Activated CD4-positive, CD25-positive, alpha-beta regulatory T cell (primary cell): ENCODE measurements at places on chromosomes 4 and X.
A peak's percentile ranks its signal among the peaks of the same experiment; 100 is the strongest.

DNA sequence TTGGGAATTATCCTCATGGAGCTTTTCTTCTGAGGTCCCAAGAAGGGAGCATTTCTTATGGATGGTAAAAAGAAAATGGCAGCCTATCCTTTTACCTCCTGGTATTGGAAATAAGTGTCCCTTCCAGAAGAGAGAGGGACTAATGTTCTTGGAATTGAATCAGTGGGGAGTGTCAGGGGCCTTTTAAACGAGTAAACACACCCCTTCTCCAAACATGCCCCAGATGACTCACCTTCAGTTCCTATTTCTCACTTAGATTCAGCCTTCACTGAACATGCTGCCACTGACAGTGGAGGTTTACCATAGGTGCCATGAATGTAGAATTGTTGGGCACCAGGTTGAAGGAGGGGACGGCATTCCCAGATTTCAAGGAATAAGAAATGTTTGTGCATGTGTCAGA is 19.0 kb downstream of the MAGEC2 start:
- no peak for DNase-seq

- DNase-seq, result no peak
These were observed 932 bp upstream of the LEF1 start for GRCh38 chr4:108169664-108170063.

DNA sequence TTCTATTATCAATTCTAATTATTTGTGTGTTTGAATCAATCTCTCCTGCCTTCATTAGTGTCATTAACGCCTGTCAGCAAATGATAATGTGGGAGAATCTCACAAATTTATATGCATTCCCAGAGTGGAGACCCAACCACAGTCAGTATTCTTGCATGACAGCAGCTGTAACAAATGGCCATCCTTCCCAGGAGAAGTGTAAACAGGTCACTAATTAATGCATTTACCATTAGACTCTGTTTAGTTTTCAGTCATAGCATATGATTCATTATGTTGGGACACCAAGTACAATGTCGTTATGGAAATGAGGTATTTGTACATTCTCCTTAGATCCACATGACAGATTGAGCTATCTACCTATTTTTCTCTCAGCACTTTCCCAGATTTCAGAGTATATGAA is 50.5 kb downstream of the CT47B1 start:
- DNase-seq, result no peak

DNA sequence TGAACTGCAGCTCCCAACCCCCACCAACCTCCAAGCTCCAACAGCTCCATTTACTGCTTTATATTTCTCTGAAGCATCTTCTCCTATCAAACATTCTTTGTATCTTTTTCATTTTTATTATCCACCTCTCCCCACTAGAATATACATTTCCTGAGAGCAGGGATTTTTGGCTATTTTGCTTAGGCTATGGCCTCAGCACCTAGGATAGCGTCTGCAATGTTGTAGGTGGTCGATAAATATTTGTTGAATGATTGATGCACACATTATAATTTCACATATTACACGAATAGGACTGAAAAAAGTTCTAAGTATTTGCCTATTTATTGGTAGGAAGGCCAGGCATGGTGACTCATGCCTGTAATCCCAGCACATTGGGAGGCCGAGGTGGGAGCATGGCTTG is 658.7 kb upstream of the DIPK2B start:
- DNase-seq, result no peak

DNA sequence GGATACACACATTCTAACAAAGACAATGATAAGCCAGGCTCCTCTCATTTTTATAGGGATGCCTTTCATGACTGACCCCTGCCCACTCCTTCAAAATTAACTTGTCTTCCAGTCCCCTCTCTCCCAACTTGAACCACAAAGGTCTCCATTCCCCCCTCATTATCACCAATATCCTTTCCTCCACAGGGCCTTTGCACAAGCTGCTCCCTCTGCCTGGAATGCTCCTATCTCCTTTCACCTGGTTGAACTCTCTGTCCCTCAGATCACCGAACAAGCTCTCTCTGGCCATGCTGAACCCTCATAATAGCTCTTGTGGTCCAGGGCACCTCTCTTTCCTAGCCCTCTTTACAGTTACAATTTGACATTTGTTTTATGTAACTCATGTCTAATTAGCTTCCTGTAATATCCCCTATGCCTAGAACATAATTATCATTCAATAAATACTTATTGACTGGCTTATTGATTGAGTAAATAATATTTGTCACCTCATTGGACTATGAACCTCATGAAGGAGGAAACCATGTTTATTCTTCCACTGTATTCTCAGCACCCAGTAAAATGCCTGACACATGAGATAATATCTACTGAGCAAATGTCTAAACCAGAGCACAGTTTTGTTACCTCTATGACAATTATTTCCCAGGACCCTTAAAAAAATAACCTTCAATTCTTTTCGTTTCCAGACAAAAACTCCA is 266.3 kb upstream of the RASGEF1B start:
- DNase-seq, result no peak

GRCh38 chr4:177228599-177228998 is 81.1 kb upstream of the NEIL3 start:
- DNase-seq, result no peak

GRCh38 chr4:112288455-112288854 is 2.8 kb upstream of the TIFA start:
- DNase-seq, result no peak

- DNase-seq, result no peak
These were observed 123.6 kb upstream of the NR3C2 start for GRCh38 chr4:148565801-148566200.

- DNase-seq, result no peak
These were observed 192.4 kb downstream of the CCNG2 start for GRCh38 chr4:77349364-77349763.

GRCh38 chrX:63466690-63467089 is 115.6 kb upstream of the SPIN4 start:
- DNase-seq, result no peak

DNA sequence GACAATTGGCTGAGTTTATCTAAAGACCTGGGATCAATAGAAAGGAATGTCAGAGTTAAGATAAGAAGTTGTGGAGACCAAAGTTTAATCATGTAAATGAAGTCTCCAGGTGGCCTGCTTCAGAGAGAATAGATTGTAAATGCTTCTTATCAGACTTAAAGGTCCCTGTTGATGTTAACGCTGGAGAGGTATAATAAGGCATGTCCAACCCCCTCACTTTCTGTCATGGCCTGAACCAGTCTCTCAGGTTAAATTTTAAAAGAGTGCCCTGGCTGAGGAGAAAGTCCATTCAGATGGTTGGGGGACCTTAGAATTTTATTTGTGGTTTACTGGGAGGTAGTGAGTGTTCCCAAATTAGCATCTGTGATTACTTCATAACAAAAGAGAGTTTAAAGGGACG is 86.7 kb downstream of the AKAP4 start:
- no peak for DNase-seq

GRCh38 chr4:56704089-56704871 is 23.2 kb upstream of the HOPX start:
- no peak for DNase-seq

GRCh38 chrX:40445691-40446090 is 135.1 kb upstream of the ATP6AP2 start:
- no peak for DNase-seq

- DNase-seq, result no peak
These were observed 340.4 kb upstream of the FRG1 start for GRCh38 chr4:189600264-189600663.

DNA sequence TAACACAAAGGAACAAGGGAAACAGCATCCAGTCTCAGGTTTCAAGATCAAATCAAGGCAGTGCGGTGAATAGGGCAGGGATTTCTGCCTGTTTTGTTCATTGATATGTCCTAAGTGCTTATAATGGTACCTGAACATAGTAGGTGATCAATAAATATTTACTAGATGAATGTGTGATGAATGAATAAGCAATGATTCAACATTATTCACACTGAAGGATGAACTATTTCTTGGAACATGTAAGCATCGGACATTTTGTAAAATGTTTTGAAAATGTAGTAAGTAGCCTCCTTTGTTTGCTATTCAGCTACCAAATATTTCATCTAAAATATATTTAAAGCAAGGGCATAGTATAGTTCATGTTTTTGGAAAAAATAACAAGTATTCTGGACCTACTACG is 67.8 kb downstream of the USP38 start:
- DNase-seq, result no peak

- DNase-seq, result no peak
These were observed 361.8 kb downstream of the TEX13C start for GRCh38 chrX:125681507-125681906.

DNA sequence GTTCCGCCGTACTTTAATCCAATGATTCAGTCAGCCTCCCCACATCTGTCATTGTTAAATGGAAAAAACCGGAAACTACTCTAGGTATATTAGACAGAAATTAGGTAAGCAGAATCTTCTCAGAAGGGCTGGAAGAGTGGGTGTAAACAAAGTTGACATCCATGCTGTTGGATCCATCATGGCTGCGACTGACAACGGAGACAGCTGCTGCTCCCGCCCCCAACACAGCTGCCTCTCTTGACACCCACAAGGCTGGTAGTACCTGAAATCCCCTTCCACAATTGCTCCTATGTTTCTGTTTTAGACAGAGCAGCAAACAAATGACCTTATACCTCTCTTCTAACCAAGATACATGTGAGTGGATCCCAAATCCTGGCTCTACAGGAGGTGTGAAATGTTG is 66.6 kb downstream of the RXFP1 start:
- DNase-seq, result no peak

GRCh38 chr4:152095701-152096070 is 334.9 kb upstream of the GATB start:
- DNase-seq, result no peak

DNA sequence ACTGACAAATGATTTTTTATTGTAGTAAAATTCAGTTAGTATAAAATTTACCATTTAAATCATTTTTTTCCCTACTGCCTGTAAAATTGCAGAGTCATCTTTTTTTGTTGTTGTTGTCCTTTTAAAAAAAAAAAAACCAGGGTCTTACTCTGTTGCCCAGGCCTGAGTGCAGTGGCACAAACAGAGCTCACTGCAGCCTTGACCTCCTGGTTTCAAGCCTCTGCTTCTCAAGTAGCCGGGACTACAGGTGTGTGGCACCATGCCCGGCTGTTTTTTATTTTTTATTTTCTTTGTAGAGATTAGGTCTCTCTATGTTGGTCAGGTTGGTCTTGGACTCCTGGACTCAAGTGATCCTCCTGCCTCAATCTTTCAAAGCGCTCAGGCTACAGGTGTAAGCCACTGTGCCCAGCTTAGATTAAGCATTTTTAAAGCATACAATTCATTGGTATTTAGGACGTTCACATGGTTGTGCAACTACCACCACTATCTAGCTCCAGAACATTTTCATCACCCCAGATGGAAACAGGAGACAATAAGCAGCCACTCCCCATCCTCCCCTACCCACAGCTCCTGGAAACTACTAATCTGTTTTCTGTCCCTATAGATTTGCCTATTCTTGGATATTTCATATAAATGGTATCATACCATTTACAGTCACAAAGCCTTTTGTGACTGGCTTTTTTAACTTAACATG is 59.7 kb upstream of the PGRMC2 start:
- no peak for DNase-seq

GRCh38 chrX:123088331-123088730 is 95.7 kb upstream of the GRIA3 start:
- no peak for DNase-seq

DNA sequence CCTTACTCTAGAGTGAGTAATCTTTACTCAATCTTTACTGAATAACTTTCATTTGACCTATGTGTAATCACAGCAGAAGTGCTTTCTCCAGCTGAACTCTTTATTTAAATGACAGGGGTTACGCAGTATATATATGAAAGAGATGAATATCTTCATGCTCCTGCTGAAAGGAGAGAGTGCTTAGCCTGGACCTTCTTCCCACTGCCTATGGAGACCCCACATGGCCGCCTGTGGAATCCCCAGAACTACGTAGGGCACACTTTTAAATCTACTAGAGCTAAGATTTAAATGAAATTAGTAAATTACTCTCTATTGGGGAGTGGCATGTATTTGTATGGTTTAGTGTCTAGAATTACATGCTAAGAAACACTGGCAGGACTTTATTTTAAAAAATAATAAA is 391.2 kb downstream of the ANKRD50 start:
- no peak for DNase-seq

DNA sequence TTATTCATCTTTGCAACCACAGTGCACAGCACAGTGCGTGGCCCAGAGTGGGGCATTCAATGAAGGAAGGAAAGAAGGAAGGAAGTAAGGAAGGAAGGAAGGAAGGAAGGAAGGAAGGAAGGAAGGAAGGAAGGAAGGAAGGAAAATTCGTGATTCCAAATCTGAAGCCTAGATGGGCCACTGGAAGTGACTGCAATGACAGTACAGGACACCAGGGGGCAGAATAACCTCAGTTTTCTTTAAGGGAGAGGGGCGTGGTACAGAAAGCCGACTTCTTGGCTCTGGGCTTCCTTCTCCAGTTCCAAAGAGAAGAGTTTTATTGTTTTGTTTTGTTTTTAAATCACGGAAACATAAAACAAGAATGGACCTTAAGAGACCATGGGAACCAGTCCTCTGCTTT is 47.8 kb downstream of the APLN start:
- DNase-seq, result peak; percentile 22

DNA sequence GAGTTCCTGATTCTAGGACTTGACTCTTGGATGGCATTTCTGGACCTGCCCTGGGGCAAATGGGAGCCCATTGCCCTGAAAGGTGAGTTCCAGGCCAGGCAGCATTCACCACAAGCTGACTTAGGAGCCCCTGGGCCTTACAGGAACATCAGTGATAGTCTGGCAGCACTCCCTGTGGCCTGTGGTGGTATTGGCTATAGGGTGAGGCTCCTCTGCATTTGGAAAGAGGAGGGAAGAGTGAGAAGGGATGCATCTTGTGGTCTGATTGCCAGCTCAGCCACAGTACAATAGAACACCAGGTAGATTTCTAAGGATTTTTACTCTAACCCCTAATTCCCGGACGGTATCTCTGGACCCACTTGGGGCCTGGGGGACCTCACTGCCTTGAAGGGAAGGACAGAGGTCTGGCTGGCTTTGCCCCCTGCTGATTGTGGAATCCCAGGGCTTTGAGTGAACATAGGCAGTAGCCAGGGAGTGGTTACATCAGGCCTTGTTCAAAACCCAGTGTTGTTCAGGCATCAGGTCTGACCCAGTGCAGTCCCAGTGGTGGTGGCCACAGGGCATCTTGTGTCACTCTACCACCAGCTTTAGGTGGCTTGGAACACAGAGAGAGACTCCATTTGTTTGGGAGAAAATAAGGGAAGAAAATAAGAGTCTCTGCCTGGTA is 32.9 kb downstream of the MAGED4 start:
- DNase-seq, result no peak
